Mesothelial cell of epicardium (in vitro differentiated cells): ENCODE measurements at places on chromosomes 12 and 14. TPM values are rescaled to one million over a fixed set of nuclear protein-coding genes. Genes with fewer than 3 reads are reported as not detected.

The TMEM30B gene
- total RNA-seq = 10.1 to 11.2 TPM (median 10.6 TPM) in 3 replicates

The POC1B gene
- total RNA-seq = 11.9 to 12.5 TPM (median 12.1 TPM) in 3 replicates

The ANKRD33 gene
- total RNA-seq = 0.18 to 0.27 TPM (median 0.22 TPM) in 3 replicates

The ZNF705A gene
- total RNA-seq = not detected in 3 replicates

The COX8C gene
- total RNA-seq = 0.73 to 1.2 TPM in 2 of 3 replicates, not detected in the other

The HPD gene
- 0.16 TPM in 1 of 3 replicates, not detected in the others for total RNA-seq

GRCh38 chr14:80300351-80300750 lies 89.0 kb upstream of the DIO2 start:
- H3K36me3 ChIP-seq = no peaks in the 10 kb centered on the region
- H3K4me1 ChIP-seq = no peaks in the 10 kb centered on the region
- H3K27me3 ChIP-seq = peaks cover 3% of the 10 kb centered on the region
- H3K4me3 ChIP-seq = no peak overlapping the region
- no peak overlapping the region for H3K27ac ChIP-seq

DNA sequence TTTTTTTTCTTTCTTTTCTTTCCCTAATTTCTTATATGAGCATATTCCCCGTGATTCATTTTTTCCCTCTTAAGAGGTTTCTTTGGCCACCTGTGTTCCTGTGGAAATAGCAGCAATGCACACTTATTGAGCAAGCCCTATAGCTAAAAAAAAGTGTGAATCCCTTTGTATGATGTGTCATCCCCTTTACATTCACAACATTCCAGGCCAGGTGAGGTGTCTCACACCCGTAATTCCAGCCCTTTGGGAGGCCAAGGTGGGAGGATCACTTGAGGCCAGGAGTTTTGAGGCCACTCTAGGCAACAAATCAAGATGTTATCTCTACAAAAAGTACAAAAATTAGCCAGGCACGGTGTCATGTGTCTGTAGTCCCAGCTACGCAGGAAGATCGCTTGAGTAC lies 700.4 kb upstream of the TBX3 start:
- no peak for DNase-seq
- no peaks in the 10 kb centered on the region for H3K36me3 ChIP-seq
- no peaks in the 10 kb centered on the region for H3K27me3 ChIP-seq
- H3K4me1 ChIP-seq = peaks cover 75% of the 10 kb centered on the region
- H3K27ac ChIP-seq = peak overlapping the region; percentile 77

GRCh38 chr12:119229837-119230236 lies 51.1 kb downstream of the HSPB8 start:
- H3K36me3 ChIP-seq = no peaks in the 10 kb centered on the region
- peak; percentile 48 for DNase-seq
- no peaks in the 10 kb centered on the region for H3K4me1 ChIP-seq
- no peak overlapping the region for H3K27ac ChIP-seq
- H3K27me3 ChIP-seq = peaks cover 32% of the 10 kb centered on the region

DNA sequence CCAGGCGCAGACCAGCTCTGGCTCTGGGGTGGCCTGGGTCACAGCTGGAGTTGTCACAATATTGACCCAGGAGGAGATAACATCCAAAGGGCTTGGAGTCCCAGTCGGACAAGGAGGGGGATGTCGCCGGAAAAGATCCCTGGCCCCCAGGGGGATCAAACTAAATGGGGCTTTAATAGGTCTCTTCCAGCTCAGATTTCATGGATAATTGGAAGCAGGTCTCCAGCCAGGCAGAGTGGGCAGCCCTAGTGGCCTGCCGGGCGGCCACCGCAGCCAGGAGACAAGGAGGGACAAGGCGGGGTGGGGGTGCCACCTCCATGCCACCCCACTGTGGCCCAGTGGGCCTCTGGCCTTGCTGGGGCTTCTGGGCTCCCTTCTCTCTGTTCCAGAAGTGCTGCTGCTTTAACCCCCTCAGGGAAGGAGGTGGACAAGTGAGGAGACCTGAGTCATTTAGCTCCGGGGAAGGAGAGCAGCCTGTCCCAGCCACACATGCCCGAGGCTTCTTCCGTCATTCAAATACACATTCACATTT lies 23.1 kb upstream of the PGF start:
- H3K4me3 ChIP-seq = peak overlapping the region; percentile 22
- peaks cover 66% of the 10 kb centered on the region for H3K4me1 ChIP-seq
- no peaks in the 10 kb centered on the region for H3K36me3 ChIP-seq
- no peak for DNase-seq
- H3K27me3 ChIP-seq = no peaks in the 10 kb centered on the region

DNA sequence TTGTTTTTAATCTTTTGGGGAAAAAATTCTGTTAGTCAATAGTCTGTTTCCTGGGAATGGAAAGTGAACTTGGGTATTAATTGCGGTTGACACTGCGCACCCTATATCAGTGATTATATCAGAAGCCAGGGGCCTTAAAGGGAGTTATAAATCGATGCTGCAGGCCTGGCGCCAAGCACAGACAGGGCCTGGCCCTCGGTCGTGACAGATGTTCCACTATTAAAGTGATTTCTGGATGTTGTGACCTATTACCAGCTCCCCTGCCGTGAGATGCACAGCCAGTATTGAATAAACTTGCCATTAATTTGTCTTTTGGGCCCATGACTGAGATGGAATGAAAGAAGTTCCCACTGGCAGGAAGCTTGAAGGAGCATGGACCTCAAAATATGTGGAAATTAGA lies 45.1 kb upstream of the KITLG start:
- no peaks in the 10 kb centered on the region for H3K36me3 ChIP-seq
- peaks cover 28% of the 10 kb centered on the region for H3K4me1 ChIP-seq
- peak overlapping the region; percentile 28 for H3K27ac ChIP-seq
- H3K27me3 ChIP-seq = no peaks in the 10 kb centered on the region
- DNase-seq = no peak

DNA sequence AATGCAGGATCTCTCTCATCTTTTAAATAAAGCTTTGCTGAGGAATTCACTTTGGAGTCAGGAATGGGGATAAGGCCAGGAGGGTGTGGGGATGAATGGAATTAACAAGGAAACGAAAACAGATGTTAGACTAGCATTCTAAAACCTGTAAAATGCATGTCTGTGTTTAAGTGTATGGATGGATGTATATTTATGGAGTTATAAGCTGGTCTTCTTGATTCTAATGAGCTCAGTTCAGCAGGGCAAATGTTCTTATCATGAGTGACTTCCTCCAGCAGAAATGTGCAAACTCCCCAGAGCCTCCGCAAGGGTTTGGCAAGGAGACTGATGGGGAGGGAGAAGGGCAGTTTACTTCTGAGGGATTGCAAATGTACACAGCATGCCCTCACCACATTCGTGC lies 149.1 kb downstream of the NTF3 start:
- peak overlapping the region; percentile 20 for H3K27ac ChIP-seq
- no peak overlapping the region for H3K4me3 ChIP-seq
- no peaks in the 10 kb centered on the region for H3K36me3 ChIP-seq

- no peak overlapping the region for H3K4me3 ChIP-seq
- no peaks in the 10 kb centered on the region for H3K27me3 ChIP-seq
- no peak overlapping the region for H3K27ac ChIP-seq
- DNase-seq = no peak
- no peaks in the 10 kb centered on the region for H3K36me3 ChIP-seq
Observed at GRCh38 chr12:67804168-67804567, 155.6 kb downstream of the DYRK2 start.

DNA sequence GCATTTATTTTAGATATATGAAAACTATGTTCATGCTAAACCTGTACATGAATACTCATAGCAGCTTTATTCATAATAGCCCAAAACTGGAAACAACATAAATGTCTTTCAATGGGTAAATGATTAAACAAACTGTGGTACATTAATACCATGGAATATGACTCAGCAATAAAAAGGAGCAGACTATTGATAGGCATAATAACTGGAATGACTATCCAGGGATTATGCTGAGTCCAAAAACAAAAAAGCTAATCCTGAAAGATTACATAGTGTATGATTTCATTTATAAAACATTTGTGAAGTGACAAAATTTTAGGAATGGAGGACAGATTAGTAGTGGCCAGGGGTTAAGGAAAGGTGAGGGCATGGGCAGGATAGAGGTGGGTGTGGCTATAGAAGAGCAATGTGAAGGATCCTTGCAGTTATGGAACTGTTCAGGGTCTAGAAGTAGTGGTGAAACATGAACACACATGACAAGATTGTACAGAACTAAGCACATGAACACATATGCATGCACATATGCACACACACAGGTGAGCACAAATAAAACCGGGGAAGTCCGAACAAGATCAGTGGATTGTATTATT lies 61.1 kb upstream of the CDKN3 start:
- H3K4me3 ChIP-seq = no peak overlapping the region
- no peak for DNase-seq
- no peak overlapping the region for H3K27ac ChIP-seq
- H3K27me3 ChIP-seq = no peaks in the 10 kb centered on the region
- no peaks in the 10 kb centered on the region for H3K36me3 ChIP-seq

- no peak overlapping the region for H3K27ac ChIP-seq
- H3K36me3 ChIP-seq = peaks cover 13% of the 10 kb centered on the region
- no peak for DNase-seq
Observed at GRCh38 chr12:25950329-25951115, 8.0 kb upstream of the RASSF8 start.

- no peak overlapping the region for H3K27ac ChIP-seq
- H3K27me3 ChIP-seq = no peaks in the 10 kb centered on the region
- H3K36me3 ChIP-seq = no peaks in the 10 kb centered on the region
- no peak overlapping the region for H3K4me3 ChIP-seq
Observed at GRCh38 chr14:99468081-99468480, 12.6 kb downstream of the SETD3 start.

DNA sequence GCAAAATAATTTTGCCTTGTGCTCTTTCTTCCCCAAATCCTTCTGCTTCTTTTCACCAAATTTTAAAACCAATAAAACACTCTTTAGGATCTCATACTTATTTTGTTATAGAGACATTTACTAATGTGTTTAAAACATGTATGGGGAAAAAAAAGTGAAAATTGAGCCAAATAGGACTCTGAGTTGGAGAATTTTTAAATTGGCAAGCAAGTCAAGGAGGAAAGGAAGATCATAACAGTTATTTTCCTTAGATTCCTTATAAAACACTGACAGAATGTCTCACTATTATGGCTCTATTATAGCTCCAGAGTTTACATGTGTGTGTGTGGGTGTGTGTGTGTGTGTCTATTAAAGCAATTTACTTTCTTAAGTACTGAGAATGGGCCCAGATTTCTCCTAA lies 220.5 kb downstream of the SLC6A15 start:
- no peaks in the 10 kb centered on the region for H3K27me3 ChIP-seq
- peak overlapping the region; percentile 73 for H3K27ac ChIP-seq
- H3K4me1 ChIP-seq = peaks cover 46% of the 10 kb centered on the region
- DNase-seq = no peak
- peaks cover 3% of the 10 kb centered on the region for H3K36me3 ChIP-seq

- no peak overlapping the region for H3K27ac ChIP-seq
- DNase-seq = no peak
- no peak overlapping the region for H3K4me3 ChIP-seq
- no peaks in the 10 kb centered on the region for H3K36me3 ChIP-seq
- no peaks in the 10 kb centered on the region for H3K27me3 ChIP-seq
Observed at GRCh38 chr12:76303989-76304460, 44.2 kb downstream of the BBS10 start.

GRCh38 chr12:103244596-103244995 lies 251.2 kb downstream of the C12orf42 start:
- peaks cover 7% of the 10 kb centered on the region for H3K27me3 ChIP-seq
- no peak overlapping the region for H3K4me3 ChIP-seq
- H3K4me1 ChIP-seq = no peaks in the 10 kb centered on the region

DNA sequence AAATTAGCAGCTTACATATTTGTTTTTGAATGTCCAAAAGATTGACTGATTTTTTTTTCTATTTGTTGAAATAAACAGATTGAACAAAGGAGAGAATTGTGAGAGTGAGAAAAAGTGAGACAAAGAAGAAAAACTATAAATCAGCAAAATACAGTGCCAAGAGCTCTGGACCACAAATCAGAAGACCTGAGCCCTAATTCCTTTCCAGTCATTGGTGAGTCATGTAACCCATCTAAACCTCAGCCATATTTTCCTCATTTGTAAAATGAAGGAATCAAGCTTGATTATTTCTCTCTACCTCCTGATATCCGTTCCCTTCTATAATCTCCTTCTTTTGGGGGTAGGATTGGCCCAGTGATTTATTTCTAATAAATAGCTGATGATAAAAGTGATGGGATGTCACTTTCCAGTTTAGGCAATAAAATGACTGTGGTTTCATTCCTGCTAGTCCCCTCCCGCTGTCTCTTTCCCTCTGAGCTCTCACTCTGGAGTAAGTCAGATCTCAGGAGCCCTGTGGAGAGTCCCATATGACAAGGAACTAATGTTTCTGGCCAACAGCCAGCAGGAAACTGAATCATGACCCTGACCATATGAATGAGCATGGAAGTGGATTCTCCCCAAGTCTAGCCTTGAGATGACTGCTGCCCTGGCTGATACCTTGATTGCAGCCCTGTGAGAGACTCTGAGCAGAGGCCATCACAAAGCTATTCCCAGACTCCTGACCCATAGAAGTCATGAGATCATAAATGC lies 218.9 kb downstream of the ACSS3 start:
- no peak overlapping the region for H3K27ac ChIP-seq
- H3K36me3 ChIP-seq = no peaks in the 10 kb centered on the region
- no peak for DNase-seq
- no peak overlapping the region for H3K4me3 ChIP-seq
- peaks cover 1% of the 10 kb centered on the region for H3K4me1 ChIP-seq
- peaks cover 8% of the 10 kb centered on the region for H3K27me3 ChIP-seq

DNA sequence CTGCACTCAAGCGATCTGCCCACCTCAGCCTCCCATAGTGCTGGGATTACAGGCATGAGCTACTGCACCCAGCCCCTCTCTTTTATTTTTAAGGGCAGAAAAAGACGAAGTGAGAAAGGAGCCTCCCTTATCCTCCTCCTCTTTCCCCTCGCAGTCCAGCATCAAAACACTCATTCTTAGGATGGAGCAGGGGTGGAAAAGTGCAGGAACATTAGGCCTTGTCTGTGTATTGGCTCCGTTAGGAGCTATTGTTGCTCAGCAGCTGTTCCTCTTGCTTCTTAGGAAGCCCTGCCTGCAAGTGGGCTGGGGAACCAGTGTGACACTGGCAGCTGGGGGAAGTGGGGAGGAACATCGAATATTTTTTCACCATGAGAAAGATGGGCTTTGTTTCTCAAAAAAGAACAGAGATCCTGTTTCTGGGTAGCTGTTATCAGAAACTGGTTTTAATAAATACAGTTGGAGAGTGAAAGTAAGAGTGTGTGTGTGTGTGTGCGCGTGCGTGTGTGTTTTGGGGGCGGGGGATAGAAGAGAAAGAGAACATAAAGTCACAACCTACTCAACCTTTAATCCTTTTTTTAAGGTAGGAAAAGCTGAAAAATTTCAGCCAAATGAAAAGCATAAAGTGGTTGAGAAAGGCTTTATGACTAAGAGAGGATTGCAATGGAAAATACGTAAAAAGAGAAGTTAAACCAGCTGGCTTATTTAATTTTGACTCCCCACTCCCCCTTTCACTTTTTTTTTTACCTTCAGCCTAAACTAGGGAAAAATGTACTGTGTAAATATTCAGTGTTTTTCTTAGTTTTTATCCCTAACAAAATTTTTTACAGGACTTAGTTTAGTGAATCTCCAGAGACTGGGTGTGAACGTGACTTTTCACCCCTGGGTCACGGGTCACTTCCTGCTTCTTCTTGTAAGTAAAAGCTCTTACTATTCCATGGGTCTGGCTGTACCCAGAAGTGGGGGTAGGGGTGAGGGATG lies 197.2 kb upstream of the PLEKHG7 start:
- peaks cover 32% of the 10 kb centered on the region for H3K4me1 ChIP-seq
- H3K27ac ChIP-seq = peak overlapping the region; percentile 79
- no peaks in the 10 kb centered on the region for H3K27me3 ChIP-seq
- DNase-seq = no peak
- peak overlapping the region; percentile 4 for H3K4me3 ChIP-seq
- no peaks in the 10 kb centered on the region for H3K36me3 ChIP-seq
